Upper lobe of left lung (tissue), 6 donors: ENCODE measurements at places on chromosomes 7 and 10. TPM values are rescaled to one million over a fixed set of nuclear protein-coding genes. Genes with fewer than 3 reads are reported as not detected.

EXOC4 gene
- 62.6 TPM for total RNA-seq

PRLHR gene
- not detected for total RNA-seq

BTBD16 gene
- not detected for total RNA-seq

ZNF33B gene
- 33.6 TPM for total RNA-seq

CYP26C1 gene
- 0.22 TPM for total RNA-seq

CEP41 gene
- total RNA-seq: 5.3 TPM

NPC1L1 gene
- total RNA-seq: 0.30 TPM

CSGALNACT2 gene
- 30.5 TPM for total RNA-seq

SPDYE6 gene
- not detected for total RNA-seq

OPN1SW gene
- not detected for total RNA-seq

DNA sequence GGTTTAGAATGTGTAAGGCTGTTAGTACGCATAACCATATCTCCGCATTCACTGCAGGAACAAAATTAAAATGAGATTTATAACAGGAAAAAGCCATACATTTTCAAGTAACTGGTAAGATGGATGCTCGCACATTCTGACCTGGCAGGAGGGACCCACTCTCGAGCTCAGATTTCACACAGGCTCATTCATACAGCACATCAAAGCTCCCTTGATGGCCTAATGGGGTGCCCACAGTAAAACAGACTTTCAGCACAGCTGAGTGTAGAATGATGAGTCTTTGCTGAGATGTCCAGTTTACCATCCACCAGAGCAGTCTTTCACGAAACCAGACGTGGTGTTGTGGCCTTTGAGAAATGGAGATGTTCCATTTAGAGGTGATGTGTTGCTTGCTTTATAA is 8.9 kb downstream of the FOXI2 start:
- no peaks in the 10 kb centered on the region for H3K27me3 ChIP-seq
- no peak overlapping the region for H3K4me3 ChIP-seq
- no peaks in the 10 kb centered on the region for H3K36me3 ChIP-seq
- H3K27ac ChIP-seq: no peak overlapping the region
- no peaks in the 10 kb centered on the region for H3K4me1 ChIP-seq

GRCh38 chr10:62394556-62395018 is 20.4 kb downstream of the ZNF365 start:
- H3K27me3 ChIP-seq: no peaks in the 10 kb centered on the region
- no peaks in the 10 kb centered on the region for H3K36me3 ChIP-seq
- H3K4me3 ChIP-seq: no peak overlapping the region
- no peak overlapping the region for H3K27ac ChIP-seq
- no peaks in the 10 kb centered on the region for H3K4me1 ChIP-seq

DNA sequence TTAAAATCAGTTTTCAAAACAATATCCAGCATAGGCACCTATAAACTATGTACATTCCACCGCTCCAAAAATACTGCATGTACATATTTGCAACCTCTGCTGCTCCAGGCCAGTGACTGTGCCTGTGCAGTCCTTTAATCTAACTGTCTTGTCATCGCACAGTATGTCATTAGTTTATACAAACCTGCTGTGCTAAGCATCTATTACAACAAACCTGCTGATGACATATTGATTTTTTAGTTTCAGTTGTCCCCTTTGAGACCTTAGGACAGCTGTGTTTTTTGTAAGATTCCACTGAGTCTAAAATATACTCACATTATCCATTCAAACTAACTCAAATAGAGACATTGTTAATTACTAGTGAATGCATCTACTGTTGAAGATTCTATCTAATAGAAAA is 33.1 kb downstream of the SEMA3C start:
- no peaks in the 10 kb centered on the region for H3K36me3 ChIP-seq
- H3K27me3 ChIP-seq: no peaks in the 10 kb centered on the region
- H3K27ac ChIP-seq: no peak overlapping the region
- peaks cover 6% of the 10 kb centered on the region for H3K4me1 ChIP-seq
- no peak overlapping the region for H3K4me3 ChIP-seq
- DNase-seq: no peak

- peaks cover 8% of the 10 kb centered on the region for H3K4me1 ChIP-seq
- H3K27me3 ChIP-seq: no peaks in the 10 kb centered on the region
- H3K4me3 ChIP-seq: no peak overlapping the region
These were observed 23.1 kb upstream of the ST7 start for GRCh38 chr7:116929914-116930913.

DNA sequence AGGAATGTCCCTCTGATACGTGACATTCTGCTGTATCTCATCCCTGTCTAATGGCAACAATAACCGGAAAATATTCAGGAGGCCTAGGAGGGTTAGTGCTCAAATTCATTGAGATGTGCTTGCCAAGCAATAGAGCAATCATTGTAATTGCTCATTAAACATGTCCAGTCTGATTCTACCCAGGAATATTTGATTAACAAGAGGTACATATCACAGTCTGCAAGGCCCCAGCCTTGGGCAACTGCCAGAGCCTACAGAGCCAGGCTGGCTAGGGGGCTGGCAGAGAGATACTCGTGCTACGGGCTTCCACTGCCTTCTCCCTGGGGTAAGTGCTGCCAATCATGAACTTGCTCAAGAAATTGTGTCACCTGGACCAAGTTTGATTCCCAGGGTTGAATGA is 99.1 kb downstream of the ALOX5 start:
- H3K36me3 ChIP-seq: no peaks in the 10 kb centered on the region
- H3K27ac ChIP-seq: no peak overlapping the region
- no peak for DNase-seq

DNA sequence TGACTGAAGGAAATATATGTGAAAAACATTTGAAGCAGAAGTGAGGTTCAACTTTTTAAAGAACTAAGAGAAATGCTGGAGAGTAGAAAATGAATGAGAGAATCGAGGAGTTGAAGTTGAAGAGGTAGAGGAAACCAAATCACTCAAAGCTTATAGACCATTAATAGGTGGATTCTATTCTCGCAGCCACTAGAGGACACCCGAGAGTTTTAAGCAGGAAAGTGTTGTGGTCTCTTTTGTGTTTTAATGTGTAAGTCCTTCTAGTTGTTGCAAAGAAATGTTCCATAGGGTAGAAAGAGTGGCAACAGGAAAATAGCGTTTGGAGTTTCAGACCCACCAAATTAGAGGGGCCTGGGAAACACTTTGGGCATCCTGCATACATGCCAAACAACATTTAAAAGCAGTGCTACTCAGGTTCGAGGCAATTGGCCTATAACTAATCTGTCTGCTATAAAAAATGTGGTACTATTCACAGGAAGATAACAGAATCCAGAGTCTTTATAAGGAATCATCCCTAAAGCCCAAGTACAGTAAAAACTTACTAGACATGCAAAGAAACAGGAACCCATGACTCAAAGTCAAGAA is 75.3 kb upstream of the TAS2R16 start:
- no peak overlapping the region for H3K4me3 ChIP-seq
- DNase-seq: no peak
- H3K27me3 ChIP-seq: no peaks in the 10 kb centered on the region
- H3K4me1 ChIP-seq: no peaks in the 10 kb centered on the region

DNA sequence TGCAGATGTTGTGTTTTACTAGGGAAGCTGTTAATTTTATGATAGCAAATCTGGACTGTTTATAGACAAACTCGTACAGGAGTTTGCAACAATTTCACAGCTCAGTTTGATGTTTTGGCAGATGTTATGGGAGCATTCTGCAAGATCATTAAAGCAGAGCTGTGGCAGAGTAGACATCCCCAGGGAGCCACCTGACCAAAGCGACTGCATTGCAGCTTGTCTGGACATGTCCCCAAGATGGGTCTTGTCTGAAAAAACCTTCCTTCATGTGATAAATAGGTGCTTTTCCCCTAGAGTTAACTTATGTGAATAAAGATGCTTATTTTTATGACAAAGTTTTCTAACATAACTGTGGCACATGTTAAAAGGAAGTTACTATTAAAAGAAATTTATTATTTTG is 91.2 kb upstream of the GPR141 start:
- no peaks in the 10 kb centered on the region for H3K36me3 ChIP-seq
- no peaks in the 10 kb centered on the region for H3K27me3 ChIP-seq
- DNase-seq: no peak
- no peaks in the 10 kb centered on the region for H3K4me1 ChIP-seq
- no peak overlapping the region for H3K27ac ChIP-seq

DNA sequence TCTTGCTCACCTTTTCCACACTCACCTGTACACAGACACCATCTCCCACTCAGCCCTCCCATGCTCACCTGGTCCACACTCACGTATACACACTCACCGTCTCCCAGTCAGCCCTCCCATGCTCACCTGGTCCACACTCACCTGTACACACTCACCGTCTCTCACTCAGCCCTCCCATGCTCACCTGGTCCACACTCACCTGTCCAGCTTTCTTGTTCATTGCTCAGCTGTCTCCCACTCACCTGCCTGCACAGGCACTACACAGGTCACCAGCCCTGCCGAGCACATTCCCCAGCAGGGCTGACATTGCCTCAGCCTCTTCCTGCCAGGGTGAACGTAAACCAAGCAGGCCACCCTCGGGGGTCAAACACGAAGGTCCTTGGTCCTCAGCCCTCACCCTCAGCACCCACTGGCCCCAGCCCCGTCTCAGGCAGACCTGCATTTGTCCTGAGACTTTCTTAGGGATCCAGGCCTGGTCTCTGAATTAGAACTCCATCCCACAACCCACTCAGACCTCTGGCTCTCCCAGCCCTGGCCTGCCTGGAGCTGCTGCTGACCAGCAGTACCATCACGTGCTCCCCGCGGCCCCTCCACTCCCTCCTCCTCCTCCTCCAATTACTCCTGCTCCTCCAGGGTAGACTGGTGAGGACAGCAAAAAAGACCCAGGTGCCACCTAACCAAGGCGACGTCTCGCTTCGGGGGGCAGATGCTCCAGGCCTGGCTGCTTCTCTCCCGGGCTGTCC is 12.8 kb upstream of the DNAAF5 start:
- peaks cover 9% of the 10 kb centered on the region for H3K27me3 ChIP-seq
- no peak for DNase-seq
- no peaks in the 10 kb centered on the region for H3K36me3 ChIP-seq

- no peaks in the 10 kb centered on the region for H3K27me3 ChIP-seq
- DNase-seq: no peak
- no peaks in the 10 kb centered on the region for H3K4me1 ChIP-seq
- no peaks in the 10 kb centered on the region for H3K36me3 ChIP-seq
These were observed 259.3 kb downstream of the HTR7 start for GRCh38 chr10:90598513-90598912.

GRCh38 chr7:135409845-135410542 is 99.9 kb downstream of the CNOT4 start:
- DNase-seq: no peak
- H3K27ac ChIP-seq: no peak overlapping the region
- H3K36me3 ChIP-seq: no peaks in the 10 kb centered on the region
- no peaks in the 10 kb centered on the region for H3K27me3 ChIP-seq
- no peak overlapping the region for H3K4me3 ChIP-seq

DNA sequence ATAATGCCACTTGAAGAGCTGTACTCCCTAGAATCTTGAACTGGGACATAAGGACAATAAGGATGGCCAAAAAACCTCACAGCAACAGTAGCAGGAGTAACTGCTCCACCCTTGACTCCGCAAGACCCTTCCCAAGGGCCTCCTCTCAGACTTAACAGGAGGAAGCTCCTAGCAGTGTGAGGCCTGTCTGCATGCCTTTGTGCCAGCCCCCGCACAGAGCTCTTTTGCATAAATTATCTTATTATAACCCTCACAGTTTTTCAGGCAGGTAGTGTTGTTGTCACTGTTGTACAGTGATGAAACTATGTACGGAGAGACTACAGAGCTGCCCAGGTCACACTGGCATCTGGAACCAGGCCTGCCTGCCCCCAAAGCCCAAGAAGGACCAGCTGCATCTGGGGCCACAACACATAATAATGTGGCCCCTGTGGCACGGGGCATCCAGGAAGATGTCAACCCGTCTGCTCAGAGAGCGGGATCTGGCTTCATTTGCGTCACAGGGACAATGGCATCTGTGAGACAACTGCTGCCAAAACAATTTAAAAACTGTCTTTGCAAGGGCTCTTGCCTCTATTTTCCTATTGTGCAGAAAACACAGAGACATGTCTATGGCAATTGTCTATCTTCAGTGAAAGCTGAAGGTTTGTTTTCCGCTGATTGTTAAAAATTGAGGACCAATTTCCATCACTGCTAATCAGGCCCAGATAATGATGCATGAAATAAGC is 249.3 kb upstream of the GRB10 start:
- DNase-seq: peak; percentile 5
- H3K4me1 ChIP-seq: peaks cover 5% of the 10 kb centered on the region
- no peaks in the 10 kb centered on the region for H3K36me3 ChIP-seq
- H3K27ac ChIP-seq: no peak overlapping the region
- H3K27me3 ChIP-seq: no peaks in the 10 kb centered on the region

DNA sequence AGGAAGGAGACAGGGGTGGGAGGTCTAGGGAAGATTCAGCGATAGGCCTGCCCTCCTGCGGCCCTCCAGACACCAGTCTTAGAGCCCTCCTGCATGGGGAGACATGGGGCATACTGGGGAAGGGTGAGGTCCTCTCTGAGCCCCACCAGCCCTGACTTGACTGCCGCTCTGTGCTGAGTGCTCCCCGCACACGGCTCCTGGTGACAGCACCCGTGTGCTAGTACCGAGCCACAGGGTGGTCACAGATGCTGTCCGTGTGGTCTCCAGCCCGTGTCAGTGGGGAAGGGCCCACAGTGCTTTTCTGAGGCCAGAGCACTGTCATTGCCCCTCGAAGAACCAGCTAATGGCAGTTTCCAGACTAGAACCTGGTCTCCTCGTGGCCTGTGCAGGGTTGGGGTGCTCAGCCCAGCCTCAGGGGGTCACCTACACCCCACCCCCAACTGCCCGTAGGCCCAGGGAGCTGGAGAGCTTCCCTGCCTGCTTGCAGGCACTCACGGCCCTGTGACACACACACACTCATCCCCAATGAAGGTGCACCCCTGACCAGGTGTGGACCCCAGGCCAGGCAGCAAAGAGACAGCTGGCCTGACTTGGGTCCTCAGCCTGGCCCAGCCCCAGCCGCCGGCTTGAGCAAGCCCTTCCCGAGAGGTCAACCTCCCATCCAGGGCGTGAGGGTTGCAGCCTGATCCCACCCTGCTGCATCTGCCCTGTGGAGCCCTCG is 86.0 kb upstream of the RET start:
- no peak for DNase-seq
- H3K4me1 ChIP-seq: no peaks in the 10 kb centered on the region
- H3K27me3 ChIP-seq: no peaks in the 10 kb centered on the region
- H3K36me3 ChIP-seq: no peaks in the 10 kb centered on the region

DNA sequence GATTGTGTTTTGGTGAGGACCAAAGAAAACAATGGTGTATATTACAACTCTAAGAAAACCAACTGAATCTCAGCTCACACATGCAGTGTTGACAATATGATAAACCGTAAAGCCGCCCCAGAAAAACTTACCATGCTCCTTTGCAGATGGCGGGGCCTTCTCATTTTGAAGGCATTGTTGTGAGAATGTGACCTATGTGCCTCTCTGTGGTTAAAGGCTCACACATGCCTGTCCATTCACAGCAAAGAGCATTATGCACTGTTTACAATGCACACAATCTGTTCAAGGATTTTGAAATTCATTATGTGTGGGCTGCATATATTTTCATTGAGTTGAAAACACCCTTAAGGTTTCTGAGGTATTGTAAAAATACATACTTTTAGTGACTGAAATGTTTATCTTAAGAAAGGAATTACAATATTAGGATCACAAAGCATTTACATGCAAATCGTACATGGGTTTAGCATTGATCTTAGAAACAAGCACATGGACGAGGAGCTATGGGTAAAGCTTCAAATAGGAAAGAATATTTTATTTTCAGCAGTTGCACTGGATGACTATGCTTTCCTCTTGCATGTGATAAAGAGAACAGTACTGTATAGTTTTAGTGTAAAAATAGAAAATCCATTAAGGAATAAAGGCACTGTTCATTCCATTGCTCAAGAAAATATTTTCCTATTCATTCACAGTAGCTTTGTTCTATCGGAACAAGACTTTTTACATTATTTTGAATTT is 334.3 kb downstream of the ARL4A start:
- H3K4me1 ChIP-seq: no peaks in the 10 kb centered on the region
- DNase-seq: no peak
- H3K27me3 ChIP-seq: no peaks in the 10 kb centered on the region
- no peaks in the 10 kb centered on the region for H3K36me3 ChIP-seq
